ENCODE measurements at places on chromosomes 5 and 9.
A peak's percentile ranks its signal among the peaks of the same experiment; 100 is the strongest.

GRCh38 chr5:168317521-168318147, 26.2 kb downstream of the WWC1 start:
- DNase-seq = peak; percentile 12

- no peak for DNase-seq
Observed at GRCh38 chr9:91062281-91062680, 260.7 kb downstream of the SYK start.

GRCh38 chr5:89827359-89827758, 582.2 kb downstream of the CETN3 start:
- no peak for DNase-seq

- no peak for DNase-seq
Observed at GRCh38 chr5:111672099-111672498, 84.9 kb downstream of the NREP start.

DNA sequence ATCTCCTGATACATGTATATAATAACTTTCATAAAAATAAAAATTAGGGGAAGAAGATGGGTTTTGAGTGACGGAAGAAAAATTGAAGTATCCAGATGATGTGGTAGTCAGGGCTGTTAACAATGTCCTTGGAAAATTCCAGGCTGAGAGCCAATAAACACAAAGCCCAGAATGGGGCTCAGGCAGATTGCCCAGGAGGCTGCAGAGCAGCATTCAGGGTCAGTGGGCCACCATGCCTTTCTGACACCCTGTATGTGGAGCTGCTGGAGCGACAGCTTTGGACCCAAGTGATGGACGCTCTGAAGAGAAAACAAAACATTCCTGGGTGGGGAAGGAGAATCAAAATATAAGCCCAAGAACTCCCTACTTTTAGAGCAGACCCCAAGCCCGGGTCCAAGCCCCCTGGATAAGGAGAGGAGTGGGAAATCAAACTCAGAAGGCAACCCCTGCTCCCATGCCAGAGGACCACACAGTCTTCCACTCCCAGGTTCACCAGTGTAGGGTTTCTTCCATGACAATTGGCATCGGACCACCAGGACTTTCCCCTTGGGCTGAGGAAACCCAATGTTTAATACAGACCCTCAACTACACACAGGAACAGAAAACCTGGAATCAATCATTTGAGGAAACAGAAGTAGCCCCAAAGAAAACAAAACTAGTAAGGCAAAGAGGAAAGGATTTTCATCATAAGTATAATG, 45.7 kb upstream of the SPATA31C2 start:
- no peak for DNase-seq

DNA sequence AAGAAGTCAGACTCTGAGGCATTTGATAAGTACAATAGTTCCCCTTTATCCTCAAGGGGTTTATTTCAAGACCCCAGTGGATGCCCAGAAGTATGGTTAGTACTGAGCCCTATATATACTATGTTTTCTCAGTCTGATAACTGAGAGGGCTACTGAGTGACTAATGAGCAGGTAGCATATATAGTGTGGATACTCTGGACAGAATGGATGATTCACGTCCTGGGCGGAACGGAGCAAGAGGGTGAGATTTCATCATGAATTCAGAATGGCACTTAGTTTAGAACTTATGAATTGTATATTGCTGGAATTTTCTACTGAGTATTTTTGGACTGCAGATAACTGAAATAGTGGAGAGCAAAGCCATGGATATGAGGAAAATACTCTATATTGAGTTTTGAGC, 457.6 kb downstream of the PLK2 start:
- no peak for DNase-seq

DNA sequence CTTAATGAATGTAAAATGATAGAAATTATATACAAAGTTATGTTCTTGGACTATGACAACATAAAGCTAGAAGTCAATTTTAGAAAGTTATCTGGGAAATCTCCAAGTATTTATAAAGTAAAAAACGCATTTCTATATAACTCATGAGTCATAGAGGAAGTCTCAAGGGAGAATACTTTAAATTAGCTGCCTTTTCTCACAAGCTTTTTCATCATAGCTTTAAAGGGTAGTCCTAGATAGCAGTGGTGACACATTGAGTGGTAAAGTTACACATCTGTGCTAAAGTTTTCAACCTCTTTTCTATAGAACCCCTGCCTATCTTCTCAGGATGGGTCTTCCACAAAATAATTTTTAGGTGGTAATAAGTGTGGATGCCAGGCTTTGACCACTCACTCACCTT, 598.3 kb upstream of the FAM174A start:
- DNase-seq = no peak

- DNase-seq = no peak
Observed at GRCh38 chr9:106620081-106620480, 242.9 kb upstream of the ZNF462 start.

DNA sequence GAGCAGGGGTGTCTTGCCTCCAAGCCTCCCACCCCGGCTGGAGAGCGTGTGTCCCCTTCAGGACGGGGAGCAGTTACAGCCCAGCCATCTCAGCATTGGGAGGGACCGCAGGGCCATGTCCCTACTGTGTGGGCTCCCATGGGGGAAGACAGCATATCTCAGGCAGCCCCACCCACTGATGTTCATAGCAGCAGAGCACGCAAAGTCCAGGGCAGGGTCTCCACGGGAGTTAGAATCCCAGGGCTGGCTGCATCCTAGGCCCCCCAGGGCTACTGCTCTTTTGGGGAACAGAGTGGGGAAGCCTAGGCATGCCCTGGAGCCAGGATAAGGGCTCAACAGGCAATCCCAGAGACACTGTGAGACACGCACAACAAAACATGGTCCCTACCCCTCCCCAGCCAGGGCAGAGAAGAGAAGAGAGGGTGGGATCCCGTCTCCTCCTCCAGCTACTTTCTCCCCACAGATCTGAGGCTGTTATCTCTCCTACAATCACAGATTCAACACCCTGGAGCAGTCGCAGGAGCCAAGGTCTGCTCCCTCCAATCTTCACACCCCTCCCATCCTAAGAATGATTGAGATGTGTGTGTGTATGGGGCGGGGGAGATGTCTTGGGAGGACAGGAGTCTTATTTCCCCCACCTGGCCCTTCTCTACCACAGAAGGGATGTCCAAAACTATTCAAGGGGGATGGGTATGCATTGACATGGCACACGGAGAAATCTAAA, 3.4 kb downstream of the CNTFR start:
- no peak for DNase-seq

GRCh38 chr5:134840811-134841210, 5.0 kb upstream of the C5orf24 start:
- DNase-seq = no peak

GRCh38 chr5:40784916-40785315, 13.3 kb downstream of the PRKAA1 start:
- no peak for DNase-seq

- DNase-seq = no peak
Observed at GRCh38 chr5:139378101-139378825, 4.8 kb downstream of the SLC23A1 start.

GRCh38 chr5:122192497-122193496, 63.5 kb downstream of the ZNF474 start:
- peak; percentile 68 for DNase-seq

GRCh38 chr5:28512648-28513047, 1474.3 kb upstream of the CDH9 start:
- no peak for DNase-seq

GRCh38 chr5:10232386-10232785, 17.3 kb downstream of the ATPSCKMT start:
- no peak for DNase-seq

- peak; percentile 8 for DNase-seq
Observed at GRCh38 chr9:38622288-38622674, 1.9 kb upstream of the ANKRD18A start.

DNA sequence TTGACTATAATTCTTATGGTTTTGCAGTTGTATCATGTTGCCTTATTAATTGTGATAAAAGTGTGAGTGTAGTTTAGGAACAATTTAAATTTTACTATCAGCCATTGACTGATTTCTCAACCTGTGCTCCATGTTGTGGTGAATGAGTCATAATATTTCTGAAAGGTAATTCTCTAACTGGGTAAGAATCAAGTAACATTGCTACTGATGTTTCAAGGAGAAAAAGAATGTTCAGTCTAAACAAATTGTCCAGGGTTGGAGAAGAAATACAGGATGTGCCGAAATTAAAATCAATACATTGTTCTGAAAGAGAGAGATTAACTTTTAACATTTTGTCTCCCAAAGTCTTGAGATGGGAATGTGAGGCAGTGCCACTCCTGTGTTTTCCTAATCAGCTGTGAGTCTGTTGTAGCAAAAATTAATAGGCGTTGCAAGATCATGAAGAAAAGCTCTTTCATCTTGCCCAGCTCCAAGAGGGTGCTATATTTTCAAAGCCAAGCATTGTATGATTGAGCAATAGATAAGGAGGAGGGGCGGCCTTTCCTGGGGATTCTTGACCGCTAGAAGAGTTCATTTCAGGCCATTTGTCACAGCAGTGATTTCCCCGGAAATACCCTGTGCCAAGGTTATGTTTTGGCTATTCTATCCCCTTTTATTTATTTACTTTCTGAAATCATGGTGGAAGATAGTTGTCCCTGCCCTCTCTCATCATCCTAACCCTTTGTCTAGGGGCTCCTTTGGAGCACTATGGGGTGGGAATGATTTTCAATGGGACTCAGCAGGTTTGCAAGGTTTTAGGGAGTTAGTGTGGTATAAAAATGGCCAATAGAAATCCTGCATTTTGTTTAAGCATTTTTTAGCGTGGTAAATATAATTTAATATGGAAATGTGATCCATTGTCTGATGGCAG, 151.6 kb downstream of the FOCAD start:
- DNase-seq = peak; percentile 59

GRCh38 chr9:75033791-75034473, 5.8 kb upstream of the CARNMT1 start:
- no peak for DNase-seq

DNA sequence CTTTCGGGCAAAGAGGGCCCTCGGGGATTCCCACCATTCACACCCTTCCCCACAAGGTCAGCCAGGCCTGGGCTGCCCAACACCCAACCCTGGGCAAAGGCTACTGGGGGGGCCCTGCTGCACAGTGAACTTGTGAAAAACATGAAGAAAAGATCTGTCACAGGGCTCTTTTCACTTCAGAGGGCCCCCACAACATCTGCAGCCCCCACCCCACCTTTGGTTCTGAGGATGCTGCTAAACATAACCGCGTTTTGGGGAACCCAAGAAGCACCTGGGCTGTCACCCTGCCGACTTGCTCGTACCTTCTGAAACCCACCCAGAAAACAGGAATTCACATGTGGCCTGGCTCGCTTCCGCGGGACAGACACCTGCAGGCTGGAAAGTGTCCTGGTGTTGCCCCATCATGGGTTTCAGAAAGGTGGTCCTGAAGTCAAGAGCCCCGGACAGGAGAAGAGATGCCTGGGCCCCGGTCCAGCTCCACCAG, 29.3 kb downstream of the B4GALT1 start:
- no peak for DNase-seq

DNA sequence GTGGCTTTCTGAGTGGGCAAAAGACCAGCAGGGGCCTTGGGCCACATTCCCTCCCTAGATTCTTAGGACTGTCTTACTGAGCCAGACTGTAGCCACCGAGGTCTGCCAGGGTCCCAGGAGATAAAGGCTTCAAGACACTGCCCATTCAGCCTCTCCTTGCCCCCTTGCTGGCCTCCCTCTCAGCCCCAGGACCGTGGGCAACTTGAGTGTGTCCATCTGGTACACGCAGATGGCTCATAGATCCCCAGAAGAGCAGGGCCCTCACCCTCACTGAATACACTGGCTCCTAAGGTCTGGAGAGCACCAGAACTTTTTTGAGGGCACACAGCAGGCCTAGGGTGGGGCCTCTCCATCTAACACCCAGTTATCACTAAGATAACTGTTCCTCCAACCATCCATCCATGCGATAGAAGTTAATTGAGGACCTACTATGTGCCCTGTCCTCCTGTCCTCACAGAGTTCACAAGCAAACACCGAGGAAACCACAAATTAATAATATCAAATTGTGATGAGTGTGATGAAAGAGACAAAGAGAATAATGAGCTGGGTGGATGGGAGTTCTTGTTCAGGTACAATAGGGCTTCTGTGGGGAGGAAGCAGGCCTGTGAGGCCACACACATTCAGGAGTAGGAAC, 4.9 kb upstream of the PDGFRB start:
- no peak for DNase-seq

DNA sequence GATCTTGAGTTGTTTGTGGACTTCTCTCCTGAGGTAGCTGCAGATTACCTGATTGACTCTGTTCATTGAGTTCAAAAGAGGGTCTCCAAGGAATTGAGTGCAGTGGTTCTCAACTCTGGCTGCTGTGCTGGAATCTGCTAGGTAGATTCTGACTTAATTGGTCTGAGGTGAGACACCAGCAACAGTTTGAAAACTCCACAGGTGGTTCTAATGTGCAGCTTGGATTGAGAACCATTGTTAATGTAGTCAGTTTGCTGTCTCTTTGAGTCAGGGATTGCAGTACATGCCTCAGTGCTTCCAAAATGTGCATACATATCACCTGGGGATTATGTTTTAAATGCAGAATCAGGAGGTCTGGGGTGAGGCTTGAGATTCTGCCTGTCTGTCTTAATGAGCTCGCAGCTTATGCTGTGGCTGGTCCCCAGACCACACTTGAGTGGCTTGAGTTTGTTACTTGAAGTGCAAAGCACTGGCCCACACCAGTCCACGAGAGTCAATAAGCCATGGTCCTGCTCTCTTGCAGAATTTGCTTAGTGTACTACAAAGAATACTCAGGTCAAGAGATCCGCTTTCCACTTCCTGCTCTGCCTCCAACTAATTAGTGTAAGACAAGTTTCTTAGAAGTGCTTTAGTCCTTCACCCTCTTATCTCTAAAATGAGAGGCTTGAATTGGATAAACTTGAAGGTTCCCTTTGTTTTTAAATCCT, 82.3 kb downstream of the ATG10 start:
- DNase-seq = no peak

GRCh38 chr9:113258282-113258681, 17.1 kb downstream of the CDC26 start:
- DNase-seq = no peak

DNA sequence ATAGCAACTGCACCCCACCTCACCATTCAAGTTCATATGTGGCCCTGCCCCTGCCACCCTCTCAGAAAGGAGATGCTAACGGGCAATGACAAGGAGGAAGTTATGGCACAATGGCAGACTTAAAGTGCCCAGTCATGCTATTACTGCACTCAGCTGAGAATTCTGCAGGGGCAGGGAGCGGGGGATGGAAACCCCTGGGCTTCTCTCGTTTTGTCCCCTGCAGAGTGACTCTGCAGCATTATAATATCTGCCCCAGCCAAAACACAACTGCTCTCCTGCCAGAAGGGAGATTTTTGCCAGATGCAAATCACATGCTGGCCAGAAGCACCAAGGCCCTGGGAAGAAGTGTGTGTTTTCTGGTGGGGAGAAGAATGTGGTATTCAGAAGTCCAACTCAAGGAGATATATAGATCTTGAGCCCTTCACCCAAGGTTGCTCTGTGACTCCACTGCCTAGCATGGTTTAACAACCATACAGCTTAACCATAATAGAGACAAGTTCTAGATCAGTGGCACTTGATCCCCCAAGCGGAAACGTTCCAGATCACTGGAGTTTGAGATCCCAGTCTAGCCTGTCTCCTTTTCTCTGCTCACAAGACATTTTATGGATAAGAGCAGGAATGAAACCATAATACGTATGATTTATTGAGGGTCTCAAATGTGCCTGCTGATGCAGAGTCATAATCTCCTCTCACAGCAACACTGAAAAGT, 207.0 kb upstream of the MAP3K1 start:
- no peak for DNase-seq

Data from NCI-H2227 treated with DMSO at 0.1 percent for 48 hours (cell line).